ENCODE measurements at places on chromosomes 12 and 14.

DNA sequence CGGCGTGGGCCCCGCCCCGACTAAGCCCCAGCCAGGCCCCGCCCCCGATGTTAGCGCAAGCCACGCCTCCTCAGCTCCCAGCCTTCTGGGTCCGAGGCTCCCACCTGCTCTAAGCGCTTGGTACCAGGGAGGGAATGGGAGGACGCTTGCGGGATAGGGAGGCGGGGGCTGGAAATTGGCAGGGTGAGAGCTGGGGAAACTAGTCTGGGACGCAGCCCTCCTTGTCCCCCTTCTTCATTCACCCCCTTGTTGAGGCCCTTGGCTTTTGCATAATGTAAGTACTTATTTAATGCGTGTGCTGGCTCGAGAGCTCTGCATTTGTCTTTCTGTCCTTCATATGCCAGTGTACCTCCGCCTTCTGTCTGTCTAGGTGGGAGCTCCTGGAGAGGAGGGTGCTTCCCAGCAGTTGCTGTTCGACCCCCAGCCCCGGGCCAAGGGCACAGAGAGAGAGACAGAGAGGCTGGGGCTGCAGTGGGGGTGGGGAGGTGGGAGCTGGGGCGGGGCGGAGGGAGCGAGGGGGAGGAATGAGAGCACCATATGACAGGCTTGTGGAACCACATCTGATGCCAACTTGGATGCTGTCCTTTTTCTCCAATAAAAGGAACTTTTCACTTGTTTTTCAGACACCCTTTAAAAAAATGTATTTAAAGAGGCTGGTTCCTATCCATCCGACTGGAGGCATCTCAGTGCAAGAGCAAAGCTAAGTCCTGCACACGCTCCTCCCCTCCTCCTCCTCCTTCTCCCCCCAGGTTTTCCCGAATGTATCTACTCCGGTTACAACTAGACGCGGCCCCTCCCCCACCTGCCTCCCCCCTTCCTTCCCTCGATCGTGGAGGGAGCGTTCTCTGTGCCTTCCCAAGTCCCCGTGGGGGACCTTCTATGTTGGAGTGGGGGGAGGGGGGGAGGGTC, 25.6 kb upstream of the MAP1LC3B2 start:
- DNase-seq, result peak; percentile 71

DNA sequence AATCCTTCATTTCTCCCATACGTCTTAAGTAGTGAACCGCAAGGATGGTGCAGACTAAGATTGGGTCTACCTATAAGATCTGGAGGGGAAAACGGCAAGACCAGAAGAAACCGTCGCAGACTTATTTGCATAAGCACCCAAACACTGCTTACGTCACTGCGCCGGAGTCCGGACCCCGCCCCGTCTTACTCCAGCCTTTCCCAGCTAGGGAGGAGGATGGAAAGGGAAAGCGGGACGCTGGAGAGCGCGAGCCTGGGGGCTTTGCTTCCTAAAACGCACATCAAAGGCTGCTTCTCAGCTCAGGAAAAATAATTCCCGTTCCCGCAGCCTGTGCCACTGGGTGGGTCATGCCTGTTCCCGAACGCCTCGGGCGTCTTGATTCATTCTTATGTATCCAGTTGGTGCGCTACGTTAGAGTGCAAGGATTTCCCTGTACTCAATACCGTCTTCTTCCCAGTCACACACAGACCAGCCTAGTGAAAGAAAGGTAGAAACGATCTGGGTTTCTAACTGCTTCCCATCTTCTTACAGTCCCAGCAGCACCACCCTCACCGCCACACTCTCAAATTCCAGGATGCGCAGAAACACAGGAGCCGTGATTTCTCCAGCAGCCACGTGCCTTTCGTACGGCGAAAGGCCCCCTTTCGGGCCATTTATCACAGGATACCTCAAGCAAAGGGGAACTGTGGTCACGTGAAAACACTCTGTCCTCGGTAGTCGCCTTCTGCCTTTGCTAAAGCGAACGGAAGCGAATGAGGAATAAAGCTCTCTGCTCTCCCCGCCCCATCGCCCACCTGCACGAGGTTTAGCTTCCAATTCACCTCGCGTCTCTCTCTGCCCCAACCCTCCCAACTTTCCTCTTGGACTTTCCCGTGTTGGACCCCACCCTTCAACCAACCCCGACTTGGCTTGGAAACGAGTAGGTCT, 1.1 kb downstream of the SLC6A15 start:
- DNase-seq, result peak; percentile 7

GRCh38 chr14:101255765-101256125, 305.6 kb upstream of the DIO3 start:
- DNase-seq, result no peak

- no peak for DNase-seq
Observed at GRCh38 chr14:105076805-105077648, 11.8 kb upstream of the GPR132 start.

GRCh38 chr12:102435827-102436436, 44.4 kb downstream of the IGF1 start:
- no peak for DNase-seq

DNA sequence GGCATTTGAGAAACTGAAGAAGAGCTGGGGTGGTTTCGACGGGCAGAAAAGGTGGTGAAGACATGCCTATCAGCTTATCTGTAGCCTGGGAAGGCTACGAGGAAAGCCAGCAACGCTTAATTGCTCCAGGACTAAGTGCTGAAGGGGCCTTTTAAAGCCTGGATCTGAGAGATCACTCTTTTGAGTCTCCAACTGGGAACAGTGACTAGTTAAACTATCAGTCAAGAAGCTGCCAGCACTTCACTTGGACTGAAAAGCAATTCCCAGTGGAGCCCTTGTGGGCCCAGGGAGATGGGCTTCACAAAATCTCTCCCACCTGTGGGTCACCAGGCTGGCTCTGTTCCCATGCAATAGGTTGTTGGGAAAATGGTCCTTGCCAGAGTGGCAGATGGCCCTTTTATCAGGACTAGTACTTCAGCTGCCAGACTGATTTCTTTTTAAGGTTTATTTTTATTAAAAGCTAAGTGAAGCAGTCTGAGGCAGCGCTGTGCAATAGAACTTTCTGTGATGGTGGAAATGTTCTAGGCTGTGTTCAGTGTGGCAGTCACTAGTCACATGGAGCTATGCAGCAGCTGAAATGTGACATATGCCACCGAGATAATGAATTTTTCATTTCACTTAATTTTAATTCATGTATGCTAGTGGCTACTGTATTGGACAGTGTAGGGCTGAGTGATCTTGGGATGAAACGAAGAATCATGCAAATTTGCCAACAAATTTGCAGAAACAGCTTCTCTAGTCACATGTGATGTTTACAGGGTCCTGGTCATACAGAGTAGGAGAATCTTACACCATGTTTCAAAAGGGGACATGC, 276.8 kb downstream of the PCNX1 start:
- DNase-seq, result no peak

DNA sequence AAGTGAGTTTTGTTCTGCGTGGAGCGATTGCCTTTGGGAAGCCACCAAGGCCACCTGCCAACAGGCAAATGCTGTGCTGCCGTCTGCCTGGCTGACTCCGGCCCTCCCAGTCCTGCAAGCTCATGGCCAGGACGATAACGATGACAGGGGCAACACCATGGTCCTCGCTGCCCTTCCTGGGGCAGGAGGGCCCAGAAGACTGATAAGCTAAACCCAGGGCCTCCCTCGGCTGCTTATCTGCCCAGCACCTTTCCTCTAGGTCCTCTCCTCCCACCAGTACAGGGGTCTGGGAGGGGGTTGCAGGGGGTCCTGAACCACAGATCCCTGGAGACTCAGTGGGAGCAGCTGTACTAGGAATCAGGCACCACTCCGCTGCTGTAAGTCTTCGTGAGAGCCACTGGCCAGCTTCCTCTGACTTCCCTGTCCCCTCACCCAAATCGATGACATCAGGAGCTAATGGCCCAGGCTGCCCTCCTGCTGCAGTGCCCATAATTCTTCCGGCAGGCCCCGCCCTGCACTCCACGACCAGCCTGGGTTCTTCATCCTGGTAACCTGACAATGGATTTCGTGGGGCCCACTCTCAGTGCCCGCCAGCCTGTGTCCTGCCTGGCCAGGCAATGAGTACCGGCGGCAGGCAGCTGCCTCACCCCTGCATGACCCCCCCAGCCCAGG, 5.1 kb downstream of the ANKRD9 start:
- no peak for DNase-seq

DNA sequence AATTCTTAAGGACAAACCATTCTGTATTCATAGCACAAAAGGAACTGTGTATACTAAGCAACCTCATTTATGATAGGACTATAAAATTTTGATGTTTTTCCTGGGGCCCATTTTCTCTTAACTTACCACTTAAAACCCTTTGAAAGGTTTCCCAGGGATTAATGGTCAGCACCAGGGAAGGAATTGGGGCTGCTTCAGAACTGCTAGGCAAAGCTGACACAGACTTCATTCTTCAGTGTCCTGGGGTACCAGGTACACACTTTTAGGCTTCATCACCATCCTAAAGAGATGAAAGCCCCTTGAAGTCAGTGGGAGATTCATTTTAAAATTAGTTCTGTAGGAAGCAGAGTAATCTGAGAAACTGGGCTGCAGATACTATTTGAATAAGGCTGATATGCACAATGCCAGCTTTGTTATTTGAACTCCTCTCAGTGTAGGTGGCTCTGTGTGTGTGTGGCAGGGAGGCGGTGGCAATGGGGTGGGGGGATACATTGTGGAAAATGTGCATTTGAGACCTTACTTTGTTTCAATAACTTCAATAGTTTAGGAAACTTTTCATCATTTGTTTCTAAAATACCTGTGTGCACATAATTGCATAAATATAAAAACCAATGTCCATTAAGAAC, 329.3 kb upstream of the DCN start:
- DNase-seq, result no peak

DNA sequence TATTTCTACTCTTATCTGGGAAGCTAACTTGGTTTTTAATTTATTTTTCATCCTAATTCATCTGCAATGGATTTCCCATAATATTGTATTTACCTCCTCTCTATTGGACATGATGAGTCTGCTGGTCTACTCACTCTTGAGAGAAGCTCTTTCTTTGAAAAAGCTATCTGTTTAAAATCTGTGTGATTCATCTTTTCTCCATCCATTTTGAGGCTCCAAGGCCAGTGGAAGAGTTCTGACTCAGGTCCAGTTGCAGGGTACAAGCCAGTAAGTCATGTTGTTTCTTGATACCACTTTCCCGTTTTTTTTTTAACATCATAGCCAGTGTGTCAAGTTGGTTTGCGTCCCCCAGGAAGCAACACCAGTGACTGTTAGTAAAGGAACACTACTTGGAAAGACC, 160.3 kb upstream of the BMP4 start:
- no peak for DNase-seq

DNA sequence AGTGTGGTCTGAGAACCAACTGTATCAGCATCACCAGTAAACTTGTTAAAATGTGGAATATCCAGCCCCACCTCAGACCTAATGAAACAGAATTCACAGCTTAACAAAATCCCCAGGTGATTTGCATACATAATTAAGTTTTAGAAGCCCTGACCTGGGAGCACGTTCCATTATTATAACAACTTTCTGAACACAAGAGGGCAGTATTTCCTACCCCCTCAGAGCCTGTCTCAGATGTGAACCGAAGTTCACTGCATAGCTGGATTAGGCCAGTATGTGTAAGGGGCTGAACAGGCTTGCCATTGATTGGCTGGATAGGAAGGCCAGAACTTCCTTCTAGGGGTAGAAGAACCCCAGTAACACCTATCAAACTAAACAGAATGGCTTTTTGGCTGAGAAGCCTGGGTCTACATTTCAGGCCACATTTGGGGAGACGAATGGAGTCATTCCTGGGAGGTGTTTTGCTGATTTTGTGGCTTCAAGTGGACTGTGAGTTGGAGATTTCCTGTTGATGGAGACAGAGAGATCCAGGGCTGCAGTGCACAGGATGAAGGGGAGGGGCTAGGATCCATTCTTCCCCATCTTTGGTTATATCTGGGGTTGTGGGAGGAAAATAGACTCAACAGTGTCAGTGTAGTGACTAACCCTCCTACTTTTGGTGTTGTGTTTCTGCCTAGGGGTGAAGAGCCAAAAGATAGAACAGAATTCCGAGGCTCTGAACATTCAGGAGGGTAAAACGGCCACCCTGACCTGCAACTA, 94.7 kb upstream of the OR4E1 start:
- DNase-seq, result peak; percentile 60

- DNase-seq, result peak; percentile 58
Observed at GRCh38 chr14:106694638-106695393, 1168.4 kb downstream of the TMEM121 start.

DNA sequence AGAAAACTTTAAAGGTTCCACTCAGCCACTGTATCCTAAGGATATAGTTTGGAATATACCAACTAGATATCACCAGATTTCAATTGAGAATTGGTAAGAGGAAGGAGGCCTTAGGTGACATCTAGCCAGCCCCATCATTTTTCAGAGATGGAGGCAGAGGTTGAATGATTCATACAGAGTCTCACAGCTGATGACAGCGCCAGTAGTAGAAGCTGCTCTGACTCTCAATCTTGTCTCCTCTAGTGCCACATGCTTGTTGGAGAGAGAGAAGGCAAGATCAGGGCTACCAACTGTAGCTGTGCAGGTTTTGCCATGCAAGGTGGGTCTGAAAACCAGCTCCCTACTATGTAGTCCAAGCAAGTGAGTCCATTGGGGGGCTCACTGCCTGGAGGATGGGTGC, 6.1 kb downstream of the FRMD6 start:
- DNase-seq, result peak; percentile 21

- no peak for DNase-seq
Observed at GRCh38 chr14:67962215-67962644, 142.7 kb downstream of the RAD51B start.

GRCh38 chr12:43786899-43787693, 19.0 kb downstream of the TWF1 start:
- no peak for DNase-seq

GRCh38 chr12:24460099-24460498, 488.8 kb downstream of the BCAT1 start:
- no peak for DNase-seq

DNA sequence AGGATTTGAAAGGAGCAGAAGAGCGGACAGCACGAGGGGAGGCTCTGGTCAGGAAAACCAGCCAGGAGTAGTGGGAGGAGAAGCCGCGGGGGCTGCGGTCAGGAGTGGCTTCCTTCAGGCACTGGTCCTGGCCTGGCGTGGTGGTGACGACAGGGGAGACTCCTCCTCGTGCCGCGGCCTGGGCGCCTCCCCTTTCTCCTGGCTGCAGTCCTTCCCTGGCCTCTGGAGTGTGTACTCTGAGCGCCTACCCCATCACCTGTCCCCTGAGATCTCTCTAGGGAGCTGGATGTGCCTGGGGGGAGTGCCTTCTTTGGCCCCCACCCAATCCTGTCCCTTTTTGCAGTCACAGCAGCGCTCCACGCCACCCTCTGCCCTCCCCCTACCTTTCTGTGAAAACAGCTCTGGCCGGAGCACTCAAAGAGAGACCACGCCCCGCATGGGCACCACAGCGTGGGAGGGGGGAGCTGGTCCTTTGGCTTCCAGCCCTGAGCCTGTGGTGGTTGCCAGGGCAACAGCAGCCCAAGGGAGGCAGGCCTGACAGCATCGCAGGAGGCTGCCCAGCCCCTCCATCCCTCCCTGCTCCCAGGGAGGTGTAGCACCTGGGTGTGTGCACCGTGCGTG, 125.9 kb downstream of the CALM1 start:
- no peak for DNase-seq

DNA sequence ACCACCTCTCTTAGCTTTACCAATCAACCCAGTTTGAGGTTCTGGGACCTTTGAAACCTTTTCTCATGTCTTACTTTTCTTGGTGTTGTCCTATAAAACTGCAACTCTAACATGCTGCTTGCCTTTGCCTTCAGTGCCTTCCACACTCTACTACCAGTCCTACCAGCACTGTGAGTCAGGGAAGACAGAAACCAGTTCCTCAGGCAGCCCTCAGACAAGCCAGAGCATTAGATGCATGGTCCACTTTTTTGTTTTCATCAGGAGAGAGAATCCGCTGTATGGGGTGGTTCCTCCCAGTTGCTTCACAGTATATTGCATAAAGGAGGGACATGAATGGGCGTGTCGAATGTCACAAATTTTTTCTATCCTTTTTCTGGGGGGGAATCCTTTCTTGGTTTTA, 17.3 kb upstream of the KLRB1 start:
- no peak for DNase-seq
